Nucleus accumbens (tissue), 56 donors: ENCODE measurements at places on chromosomes 11 and 22.

DNA sequence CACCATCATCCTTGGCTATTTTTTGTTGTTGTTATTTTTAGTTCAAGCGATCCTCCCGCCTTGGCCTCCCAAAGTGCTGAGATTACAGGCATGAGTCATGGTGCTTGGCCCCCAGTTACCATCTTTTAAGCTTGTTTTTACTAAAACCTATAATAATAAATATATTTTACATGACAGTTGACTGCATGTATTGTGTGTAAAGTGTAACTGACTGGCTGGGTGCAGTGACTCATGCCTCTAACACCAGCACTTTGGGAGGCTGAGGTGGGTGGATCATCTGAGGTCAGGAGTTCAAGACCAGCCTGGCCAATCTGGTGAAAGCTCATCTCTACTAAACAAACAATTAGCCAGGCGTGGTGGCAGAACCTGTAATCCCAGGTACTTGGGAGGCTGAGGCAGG lies 386.2 kb downstream of the TENM4 start:
- no peak for DNase-seq

GRCh38 chr11:32602657-32603415 lies 19.2 kb downstream of the EIF3M start:
- no peak for DNase-seq

GRCh38 chr11:23497040-23497439 lies 636.8 kb upstream of the CCDC179 start:
- no peak for DNase-seq

GRCh38 chr11:13278609-13279486 lies 1.3 kb downstream of the BMAL1 start:
- no peak for DNase-seq

GRCh38 chr11:91239359-91239758 lies 985.3 kb upstream of the FAT3 start:
- no peak for DNase-seq

GRCh38 chr22:40128989-40129388 lies 48.7 kb upstream of the TNRC6B start:
- no peak for DNase-seq

DNA sequence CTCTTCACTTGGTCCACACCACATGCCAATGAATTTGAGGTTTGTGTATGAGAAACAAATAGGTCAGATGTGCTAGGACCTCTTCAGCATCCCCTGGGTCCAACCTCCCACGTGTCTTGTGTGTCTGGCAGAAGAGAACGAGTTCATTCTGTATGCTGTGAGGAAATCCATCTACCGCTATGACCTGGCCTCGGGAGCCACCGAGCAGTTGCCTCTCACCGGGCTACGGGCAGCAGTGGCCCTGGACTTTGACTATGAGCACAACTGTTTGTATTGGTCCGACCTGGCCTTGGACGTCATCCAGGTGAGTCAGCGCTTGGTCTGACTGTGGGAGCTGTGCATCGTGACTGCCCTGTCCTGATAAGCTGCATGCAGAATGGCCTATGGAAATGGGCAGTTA lies 101.0 kb upstream of the SORL1-AS1 start:
- no peak for DNase-seq

DNA sequence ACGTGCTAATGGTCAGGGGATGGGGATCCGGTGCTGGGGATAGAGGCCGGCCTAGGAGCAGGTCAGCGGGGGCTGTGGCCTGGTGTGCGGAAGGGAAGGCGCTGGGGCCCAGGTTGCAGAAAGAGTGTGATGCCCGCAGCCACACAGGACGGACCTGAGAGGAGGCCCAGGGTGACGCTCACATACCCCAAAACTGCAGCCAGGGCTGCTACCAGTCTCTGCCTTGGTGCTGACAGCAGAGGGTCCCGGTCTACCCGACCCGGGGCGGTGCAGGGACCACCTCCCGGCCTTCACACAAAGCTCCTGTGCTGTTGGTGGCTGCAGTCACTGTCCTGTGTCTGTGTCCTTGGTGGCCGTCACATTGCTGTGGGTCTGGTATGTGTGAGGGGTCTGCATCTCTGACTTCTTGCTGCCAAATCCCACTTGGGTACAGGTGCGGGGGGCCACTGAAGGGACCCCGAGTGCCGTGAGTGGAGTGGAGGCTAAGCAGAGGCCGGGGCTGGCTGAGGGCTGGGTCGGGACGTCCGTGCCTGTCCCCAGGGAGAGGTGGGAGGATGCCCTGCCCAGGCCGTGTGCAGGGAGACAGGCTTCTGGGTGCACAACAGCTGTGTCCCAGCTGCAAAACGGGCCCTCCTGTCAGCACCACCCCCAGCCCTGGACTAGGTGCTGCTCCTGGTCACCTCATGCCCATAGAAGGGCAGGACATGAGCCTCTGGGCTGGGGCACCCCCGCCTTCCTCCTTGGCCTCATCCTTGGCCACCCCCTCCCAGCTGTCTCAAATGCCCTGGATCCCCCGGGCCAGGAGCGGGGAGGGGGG lies 1.5 kb downstream of the LSP1 start:
- DNase-seq = no peak

DNA sequence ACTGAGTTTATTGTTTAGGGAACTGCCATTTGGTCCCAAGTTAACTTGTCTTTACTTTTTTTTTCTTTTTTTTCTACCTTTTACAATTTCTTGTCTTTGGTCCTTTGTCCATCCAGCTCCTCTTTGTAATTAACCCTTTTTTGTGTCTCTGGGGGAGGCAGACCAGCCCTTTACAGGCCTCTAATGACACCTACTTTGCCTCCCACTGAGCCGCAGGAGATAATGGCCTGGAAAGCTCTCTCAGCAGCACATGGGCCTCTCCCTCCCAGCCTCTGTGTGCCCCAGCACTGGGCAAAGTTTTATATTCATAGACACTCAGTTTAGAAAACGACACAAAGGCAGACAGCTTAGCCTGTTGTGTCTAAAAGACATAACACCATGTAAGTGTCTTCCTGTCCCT lies 480.4 kb downstream of the SOX6 start:
- no peak for DNase-seq

DNA sequence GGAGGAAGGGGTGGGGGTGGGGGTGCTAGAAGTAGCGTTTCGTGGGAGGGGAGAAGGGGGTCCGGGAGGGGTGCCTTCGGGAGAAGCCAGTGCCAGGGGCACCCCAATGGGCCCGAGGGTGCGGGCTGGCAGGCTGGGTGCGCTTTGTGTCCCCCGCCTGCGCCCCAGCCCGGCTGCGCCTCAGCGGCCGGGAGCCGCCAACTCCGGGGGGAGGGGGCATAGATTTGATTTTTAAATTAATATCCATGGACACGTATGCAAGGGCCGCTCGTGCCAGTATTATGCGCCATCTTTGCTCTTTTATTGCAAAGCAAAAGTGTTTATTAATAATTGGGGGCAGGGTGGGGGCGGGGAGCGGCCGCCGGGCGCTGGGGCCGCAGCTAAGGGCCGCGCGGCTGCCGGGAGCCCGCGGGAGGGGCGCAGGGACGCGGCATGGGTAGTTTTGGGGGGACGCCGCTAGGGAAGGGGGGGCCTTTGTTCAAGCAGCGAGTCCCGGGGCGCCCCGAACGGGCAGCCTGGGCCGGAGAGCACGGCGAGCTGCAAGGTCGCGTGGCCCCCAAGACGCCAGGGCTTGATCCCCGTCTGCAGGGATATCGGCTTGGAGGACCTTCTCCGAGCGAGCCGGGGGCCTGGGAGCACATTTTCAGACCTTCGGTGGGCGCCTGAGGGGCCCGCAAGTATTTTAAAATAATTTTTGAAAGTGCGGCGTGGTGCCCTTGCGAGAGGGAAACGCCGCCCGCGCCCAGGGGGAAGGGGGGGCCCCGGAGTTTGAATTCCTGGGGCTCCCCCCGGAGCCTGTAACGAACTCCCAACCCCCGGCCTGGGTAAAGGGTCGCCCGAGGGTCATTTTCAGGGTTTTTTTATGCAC lies 959 bp downstream of the CCND1 start:
- DNase-seq = no peak

DNA sequence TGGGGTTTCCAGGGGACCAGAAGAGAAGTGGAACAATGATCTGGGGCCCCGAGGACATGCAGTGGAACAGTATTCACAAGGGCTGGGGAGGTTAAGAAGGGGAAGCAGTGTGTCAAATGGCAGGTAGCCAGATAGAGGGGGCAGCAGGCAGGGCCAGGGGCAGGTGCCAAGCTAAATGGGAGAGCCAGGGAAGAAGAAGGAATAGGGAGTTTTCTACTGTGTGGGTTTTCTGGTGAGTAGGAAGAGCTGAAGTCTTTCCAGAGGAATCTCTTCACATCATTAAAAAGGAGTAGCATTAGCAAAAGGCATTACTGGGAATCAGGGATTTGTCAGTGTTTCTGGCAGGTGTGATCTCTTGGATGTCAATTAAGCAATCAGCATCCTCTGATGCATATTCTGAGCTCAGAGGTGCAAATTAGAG lies 55.8 kb downstream of the IRAG1 start:
- no peak for DNase-seq

DNA sequence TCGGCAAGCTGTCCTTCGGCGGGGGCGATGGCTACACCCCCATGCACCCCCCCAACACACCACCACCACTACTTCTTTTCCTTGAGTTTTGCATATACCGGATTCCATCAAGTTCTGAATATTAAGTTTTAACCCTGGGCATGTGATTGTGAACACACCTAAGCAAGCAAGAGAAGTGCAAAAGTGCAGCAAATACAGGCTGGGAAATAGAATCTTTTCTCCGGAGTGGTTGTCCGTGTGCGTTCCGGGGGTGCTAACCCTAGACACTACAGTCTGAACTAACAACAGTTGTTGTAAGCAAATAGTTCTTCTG lies 574 bp downstream of the PRSS23 start:
- DNase-seq = no peak

- no peak for DNase-seq
These were observed 17.8 kb downstream of the PRR5L start for GRCh38 chr11:36313750-36314433.

GRCh38 chr22:30694640-30695350 lies at the start of gene OSBP2:
OSBP2 (plus strand) TSS chr22:30694874; CDS start chr22:30694910, 36 bp downstream.
- peak; percentile 24 for DNase-seq

DNA sequence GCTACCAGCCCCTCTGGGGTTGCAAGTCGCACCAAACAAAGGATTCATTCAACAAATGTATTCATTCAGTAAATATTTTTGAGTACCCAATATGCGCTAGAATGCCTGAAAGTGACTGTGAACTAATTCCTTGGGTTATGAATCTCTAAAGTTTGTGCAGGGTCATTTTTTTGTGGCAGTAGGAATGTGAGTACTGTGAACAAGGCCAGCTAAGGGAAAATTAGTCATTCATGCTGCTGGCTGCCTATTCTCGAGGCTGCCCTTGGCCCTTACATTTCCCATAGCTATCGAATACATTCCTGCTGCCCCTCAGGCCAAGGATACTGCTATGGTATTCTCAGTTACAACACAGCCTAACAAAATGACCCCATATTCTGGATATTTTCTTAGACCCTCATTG lies 141.6 kb downstream of the TRPC6 start:
- DNase-seq = no peak
